Sciatic nerve (tissue), 2 donors: ENCODE measurements at places on chromosomes 12 and 14. TPM values are rescaled to one million over a fixed set of nuclear protein-coding genes. Genes with fewer than 3 reads are reported as not detected.

- no peak for DNase-seq
Measured at GRCh38 chr12:88383405-88383804, 196.9 kb downstream of the KITLG start.

GRCh38 chr12:57852620-57853500 is 6.3 kb upstream of the CTDSP2 start:
- DNase-seq = peak; percentile 72

DNA sequence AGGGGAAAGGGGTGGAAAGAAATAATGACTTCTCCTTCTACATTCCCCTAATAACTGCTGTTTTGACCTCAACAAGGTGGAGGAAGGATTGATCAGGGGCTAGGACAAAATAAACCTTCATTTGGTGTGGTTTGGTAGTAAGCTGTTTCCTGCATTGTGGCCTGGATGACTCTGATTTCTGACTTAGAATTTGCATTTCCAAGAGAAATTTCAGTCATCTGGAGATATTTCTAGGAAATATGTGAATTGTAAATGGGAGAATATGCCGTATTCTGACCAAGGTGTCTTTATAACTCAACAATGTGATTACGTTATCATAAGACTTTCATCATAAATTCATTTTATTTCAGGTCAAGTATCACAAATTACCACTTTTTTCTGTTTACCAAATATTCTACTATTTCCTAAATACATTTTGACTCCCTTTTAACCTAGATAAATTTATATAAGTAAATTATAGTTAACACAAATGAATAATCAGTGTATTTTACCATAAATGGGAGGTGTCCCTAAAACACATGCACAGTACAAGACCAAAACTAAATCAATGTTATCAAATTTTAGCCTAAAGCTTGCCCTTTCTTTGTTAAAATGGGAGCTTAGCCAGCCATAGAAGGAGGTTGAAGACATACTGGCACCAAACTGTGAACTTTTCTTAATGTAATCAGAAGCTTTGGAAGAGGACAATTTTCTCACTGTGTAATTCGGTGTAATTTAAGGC is 828.8 kb downstream of the TMTC2 start:
- no peak for DNase-seq

- DNase-seq = no peak
Measured at GRCh38 chr12:24554612-24555295, 394.1 kb downstream of the BCAT1 start.

DNA sequence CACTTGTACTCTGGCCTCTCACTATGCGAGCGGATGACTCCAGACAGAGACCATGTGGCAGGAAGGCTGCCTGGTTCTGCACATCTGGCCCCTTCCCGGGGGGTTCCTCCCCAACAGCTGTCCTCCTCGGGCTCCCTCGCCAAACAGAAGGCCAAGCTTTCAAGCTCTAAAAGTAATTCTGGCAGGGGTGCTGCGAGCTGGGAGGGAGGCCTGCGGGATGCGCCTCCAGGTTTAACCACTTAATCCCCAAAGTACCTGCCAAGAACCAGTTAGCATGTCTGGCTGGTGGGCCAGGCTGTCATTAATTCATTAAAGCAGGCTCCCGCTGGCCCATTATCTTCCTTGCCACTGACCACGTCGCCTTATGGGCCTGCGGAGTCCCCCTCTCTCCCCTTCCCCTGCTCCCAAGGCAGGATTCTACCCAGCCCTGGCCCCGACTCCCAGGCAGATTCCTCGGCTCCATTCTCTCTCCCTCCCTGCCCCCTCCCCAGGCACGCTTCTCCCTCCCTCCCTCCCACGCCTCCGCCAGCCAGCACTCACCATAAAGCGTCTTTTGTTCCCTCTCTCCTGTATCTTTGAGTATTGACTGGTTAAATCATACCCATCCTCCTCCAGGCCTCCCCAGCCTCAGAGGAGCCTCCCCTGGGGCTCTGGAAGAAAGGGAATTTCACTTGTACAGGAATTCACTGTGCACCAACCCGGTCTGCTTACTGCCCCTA is 4.9 kb downstream of the HRK start:
- DNase-seq = no peak

DNA sequence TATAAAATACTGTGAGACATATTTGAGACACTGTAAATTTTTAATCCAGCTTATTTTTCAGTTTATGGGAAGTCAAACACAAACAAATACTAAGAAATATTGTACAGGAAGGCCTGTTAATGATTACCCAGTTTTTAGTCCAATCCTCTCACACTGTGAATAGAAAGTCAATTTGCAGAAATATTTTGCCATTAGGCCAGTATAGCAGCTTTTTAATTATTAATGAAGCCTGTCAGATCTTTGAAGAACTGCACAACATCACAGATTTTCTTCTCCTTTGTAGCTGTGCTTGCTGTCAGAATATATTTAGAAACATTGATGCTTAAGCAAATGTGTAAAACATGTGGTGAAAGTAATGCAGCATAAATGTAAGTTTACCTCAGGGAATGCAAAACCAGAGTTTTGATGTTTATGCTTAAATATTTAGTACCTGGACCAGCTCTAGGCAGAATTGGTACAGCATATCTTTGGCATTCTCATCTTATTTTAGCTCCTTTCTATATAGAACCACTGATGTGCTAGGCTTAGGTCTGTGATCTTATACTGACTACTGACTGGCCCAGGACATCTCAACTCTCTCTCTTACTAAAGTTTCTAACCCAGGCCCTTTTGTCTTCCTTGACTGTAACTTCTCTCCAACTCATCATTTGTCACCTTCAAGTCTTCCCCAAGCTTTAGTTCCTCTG is 230.8 kb upstream of the NAV3 start:
- DNase-seq = no peak

DNA sequence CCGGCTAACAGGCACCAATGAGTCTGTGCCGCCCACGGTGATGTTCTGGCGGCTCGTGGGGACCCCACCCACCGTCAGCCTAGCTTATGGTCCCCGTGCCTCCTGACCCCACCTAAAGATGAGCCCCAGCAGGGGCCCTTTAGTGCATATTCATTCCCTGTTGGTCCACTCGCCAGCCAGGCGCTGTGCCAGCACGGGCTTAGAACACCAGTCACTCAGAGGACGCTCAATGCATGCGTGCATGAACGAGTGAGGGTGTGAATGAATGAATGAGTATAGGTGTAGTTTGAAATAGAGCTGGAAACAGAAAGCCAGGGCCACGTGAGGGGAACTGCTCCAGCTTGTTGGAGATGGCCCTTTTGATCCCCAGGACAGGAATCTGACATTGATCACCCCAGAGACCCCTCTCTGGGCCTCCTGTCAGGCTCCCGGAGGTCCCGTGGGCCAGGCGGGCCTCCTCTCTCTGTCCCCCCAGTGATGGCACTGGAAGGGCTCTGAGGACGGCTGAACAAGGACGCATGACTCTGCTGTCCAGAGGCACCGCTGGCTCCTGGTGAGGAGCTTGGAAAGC is 193.9 kb upstream of the C14orf180 start:
- peak; percentile 44 for DNase-seq

DNA sequence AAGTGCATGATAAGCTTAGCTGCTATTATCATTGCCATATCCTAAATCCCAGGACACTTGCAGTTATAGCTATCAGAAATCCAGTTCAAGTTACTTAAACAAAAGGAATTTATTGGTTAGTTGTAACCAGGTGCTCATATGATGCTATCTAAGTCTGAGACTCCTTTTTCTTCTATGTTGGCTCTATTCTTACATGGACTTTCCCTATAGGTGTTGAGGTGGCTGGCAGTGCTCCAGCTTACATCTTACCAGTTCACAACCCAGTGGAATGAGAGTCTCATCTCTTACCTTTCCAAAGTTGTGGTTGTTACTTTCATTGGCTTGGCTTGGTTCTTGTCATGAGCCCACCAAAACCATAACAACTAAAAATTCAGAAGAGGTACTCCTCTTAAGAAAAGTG is 94.6 kb downstream of the DACT1 start:
- no peak for DNase-seq

DNA sequence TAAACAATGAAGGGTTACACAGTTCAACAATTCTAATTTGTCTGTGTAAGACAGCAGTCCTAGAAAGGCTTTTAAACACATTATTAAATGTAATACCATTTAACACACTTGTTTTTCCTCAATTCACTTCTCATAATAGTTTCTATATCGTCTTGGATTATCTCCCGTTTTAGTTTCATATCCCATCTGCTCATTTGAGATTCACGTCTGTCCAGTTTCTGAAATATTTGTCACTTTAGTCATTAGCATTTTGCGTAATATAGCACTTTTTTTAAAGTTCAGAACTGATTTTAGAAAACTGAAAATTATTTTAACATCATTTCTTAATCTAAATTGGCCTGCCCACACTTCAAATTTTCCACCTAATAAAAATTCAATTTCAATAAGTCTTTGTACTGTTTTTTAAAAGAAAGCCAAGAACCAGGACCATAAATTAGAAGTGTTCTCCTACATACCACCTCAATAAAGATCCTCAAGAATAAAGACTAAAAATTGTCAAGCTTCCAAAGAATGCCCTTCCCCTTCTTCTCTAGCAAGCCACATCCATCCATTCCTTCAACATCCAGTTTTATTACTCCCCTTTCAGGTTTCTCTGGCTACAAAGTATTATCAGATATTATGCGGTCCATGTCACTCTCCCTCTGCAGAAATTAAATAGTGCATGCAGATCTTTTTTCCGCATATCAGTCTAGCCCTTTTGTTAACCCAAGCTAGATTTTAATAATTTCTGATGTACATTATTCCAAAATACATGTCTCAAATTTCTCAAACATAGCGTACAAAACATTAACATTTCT is 11.9 kb downstream of the MED13L start:
- no peak for DNase-seq

Gene GLIPR1
- 29.8 TPM for total RNA-seq

DNA sequence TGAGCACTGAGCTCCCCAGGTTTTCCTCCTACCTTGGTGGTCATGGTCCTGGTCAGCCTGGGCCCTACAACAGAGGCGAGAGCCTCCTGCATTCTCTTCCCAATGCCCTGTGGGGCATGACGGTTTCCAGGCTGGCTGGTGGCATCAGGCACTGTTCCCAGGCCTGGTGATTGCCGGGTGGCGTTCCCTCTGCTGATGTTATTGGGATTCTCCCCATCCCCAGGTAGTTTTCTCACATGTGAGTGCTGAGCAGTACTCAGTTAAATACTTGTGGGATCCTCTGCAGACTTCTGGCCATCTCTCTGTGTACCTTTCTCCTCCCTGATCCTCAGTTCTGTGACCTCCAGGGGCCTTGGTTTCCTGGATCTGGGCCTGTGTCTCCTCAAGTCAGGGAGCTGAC is 15.8 kb downstream of the C1R start:
- no peak for DNase-seq

DNA sequence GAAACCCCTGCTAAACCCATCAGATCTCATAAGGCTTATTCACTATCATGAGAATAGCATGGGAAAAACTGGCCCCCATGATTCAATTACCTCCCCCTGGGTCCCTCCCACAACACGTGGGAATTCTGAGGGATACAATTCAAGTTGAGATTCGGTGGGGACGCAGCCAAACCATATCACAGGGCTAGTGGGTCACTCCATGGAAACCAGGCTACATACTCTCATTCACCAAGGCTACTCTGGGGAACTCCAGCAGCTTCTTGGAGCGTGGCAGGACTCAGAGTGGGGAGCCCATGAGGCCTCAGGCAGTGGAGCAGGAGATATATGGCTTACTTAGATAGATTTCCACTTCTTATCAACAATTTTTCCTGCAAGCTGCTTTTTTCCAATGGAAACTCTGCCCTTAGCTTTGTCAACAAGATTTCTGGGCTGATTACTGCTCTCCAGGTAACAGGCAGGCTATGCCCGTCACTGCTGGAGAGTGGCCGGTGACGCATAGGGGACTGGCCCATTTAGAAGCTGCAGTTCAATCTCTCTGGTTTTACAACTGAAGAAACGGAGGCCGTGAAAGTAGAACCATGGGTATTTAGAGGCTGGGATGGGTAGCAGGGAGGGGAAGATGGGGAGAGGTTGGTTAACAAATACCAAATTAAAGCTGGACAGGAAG is 16.5 kb downstream of the VDR start:
- DNase-seq = no peak

Gene AKT1
- 90.4 TPM for total RNA-seq

DNA sequence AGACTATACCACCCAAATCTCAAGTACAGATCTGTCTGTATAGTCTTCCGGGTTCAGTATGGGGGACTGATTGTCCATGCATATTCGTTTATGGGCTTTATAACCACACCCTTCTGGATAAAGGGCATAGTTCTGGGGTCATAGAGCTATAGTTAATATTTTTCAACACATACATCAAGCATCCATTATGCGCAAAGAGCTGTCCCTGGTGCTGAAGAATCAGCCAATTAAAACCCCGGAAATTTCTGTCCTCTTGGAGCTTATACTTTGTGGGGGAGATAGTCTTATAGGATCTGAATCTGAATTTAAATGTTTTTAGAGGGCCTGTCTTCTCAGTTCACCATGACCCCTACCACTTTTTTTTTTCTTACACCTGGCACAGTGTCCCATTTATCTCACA is 256.7 kb downstream of the SUDS3 start:
- no peak for DNase-seq

- peak; percentile 65 for DNase-seq
Measured at GRCh38 chr12:7144414-7145120, 14.4 kb downstream of the CLSTN3 start.

Gene TAS2R8
- total RNA-seq = 0.27 TPM

Gene APOF
- total RNA-seq = not detected

- DNase-seq = no peak
Measured at GRCh38 chr14:66709291-66709690, 201.3 kb downstream of the GPHN start.

Gene PLXNC1
- total RNA-seq = 22.8 TPM

- DNase-seq = no peak
Measured at GRCh38 chr12:65269603-65270002, 8.9 kb upstream of the MSRB3 start.

- DNase-seq = peak; percentile 75
Measured at GRCh38 chr12:2834581-2835491, at the start of gene NRIP2. TSS of gene NRIP2 (minus strand) at chr12:2835035. CDS start at chr12:2834983, 52 bp downstream.

GRCh38 chr12:100715976-100716944 is 78.3 kb upstream of the ANO4 start:
- no peak for DNase-seq

- DNase-seq = no peak
Measured at GRCh38 chr12:7628381-7628961, 37.2 kb downstream of the APOBEC1 start.

Gene RAPGEF3
- total RNA-seq = 73.4 TPM

DNA sequence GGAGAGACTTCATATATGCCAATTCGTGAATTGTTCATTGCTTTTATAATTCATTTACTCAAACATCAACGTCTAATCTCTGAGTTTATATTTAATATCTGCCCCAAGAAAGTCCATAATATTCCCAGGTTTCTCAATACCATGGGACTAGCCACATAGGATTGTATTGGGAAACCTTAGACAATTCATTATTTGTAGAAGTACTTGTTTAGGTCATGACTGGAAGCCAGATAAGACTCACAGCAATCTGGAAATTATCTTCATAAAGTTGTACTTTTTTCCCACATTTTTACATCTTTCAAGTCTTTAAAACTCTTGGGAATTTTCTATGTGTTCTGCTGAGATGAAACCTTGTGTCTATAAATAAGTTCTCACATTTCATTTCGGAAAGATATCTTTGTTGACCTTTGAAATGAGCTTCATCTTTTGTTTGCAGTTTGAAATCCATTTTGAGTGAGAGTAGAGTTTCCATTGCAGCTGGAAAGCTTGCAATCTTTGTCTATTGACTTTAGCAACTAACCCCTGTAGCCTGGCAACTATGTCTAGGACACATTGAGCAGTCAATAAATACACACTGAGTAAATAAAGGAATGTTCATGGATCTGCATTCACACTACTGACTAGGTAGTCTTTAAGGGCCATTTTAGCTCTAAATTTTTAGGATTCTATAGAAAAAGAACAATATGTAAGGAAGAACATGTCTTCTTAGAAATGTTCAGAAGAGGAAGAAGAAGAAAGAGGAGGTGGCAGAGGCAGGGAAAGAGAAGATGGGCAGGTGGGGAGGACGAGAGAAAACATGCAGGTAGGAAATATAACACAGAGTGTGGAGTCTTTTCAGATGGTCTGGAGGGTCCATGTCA is 154.4 kb downstream of the LRIG3 start:
- no peak for DNase-seq
